ENCODE measurements at places on chromosomes 3 and 15. TPM values are rescaled to one million over a fixed set of nuclear protein-coding genes. Genes with fewer than 3 reads are reported as not detected.

Gene EFHB
- total RNA-seq, result 5.6 TPM

Gene NUDT16
- 38.7 TPM for total RNA-seq

Gene AMOTL2
- 77.8 TPM for total RNA-seq

Gene ROPN1B
- 0.50 TPM for total RNA-seq

Gene SLCO2A1
- total RNA-seq, result 204 TPM

Measured in lower lobe of right lung (tissue), 2 donors.